ENCODE measurements at places on chromosomes 11 and 22.
A peak's percentile ranks its signal among the peaks of the same experiment; 100 is the strongest.

- peak; percentile 59 for DNase-seq
Measured at GRCh38 chr22:36156515-36157419, 3.8 kb downstream of the APOL3 start.

- DNase-seq, result no peak
Measured at GRCh38 chr11:113351480-113351879, 36.1 kb upstream of the ANKK1 start.

DNA sequence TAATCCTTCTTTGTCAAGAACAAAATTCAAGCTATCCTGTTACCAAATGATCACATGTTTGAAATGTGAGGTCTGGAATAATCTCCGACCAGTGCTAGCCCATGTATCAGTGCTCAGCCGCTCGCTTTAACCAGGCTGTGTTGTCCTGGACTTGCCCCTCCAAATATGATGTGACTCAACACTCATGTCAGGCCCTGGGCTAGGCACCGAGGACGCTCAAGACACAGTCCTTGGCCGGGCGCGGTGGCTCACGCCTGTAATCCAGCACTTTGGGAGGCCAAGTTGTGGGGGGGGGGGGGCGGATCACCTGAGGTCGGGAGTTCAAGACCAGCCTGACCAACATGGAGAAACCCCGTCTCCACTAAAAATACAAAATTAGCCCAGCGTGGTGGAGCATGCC lies 54.1 kb upstream of the WNT7B start:
- DNase-seq, result no peak

- no peak for DNase-seq
Measured at GRCh38 chr11:115158053-115158452, 346.2 kb downstream of the CADM1 start.

DNA sequence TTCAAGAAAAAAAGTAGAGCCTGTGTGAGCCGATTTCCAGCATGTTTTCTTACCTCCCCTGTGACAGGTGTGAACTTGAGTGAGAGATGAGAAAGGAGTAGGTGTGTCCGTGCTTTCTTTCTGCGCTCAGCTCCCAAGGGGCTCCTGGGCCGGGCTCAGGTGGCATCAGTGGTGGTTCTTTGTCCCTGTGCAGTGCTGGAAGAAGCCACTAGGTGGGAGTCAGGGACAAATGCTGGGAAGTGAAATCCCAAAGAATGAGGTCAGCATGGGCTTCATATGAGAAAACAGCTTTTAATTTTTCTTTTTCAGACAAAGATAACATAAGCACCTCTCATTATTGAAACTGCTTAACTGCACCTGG lies 57.8 kb downstream of the PPFIBP2 start:
- DNase-seq, result no peak

- peak; percentile 84 for DNase-seq
Measured at GRCh38 chr11:61083601-61084147, 18.6 kb upstream of the CD5 start.

- peak; percentile 6 for DNase-seq
Measured at GRCh38 chr22:17501679-17502285, 61.5 kb upstream of the SLC25A18 start.

- DNase-seq, result no peak
Measured at GRCh38 chr22:44030702-44031082, 6.6 kb downstream of the PARVB start.

DNA sequence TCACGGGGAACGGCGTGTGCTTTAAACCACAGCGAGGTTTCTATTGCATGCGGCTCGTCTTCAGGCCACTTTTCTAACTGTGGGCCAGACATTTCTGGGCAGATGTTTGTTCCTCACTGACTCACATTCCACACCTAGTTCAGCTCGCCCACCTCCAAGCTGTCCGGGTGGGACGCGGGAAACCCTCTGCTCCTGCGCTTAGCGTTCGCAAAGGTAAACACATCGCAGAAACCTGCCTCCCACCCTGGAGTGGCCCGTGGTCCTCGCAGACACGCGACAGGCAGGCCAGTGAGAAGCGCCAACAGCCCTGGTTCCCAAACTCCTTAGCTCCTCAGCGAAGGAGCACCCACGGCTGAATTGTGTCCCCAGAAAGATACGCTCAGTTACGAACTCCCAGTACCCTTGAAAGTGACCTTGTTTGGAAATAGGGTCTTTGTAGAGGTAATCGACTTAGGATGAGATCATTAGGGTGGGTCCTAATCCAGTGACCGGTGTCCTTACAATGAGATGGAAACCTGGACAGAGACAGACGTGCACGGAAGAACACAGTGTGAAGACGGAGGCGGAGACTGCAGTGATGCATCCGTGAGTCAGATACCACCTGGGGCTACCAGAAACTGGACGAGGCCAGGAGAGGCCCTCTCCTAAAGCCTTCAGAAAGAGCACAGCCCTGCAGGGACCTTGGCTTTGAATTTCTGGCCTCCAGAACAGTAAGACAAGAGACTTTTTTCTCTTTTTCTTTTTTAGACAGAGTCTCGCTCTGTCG lies 82.7 kb downstream of the CELSR1 start:
- DNase-seq, result no peak

- no peak for DNase-seq
Measured at GRCh38 chr22:40312050-40312449, 34.2 kb upstream of the ADSL start.

GRCh38 chr11:111586388-111586831 lies 15.8 kb upstream of the SIK2 start:
- peak; percentile 61 for DNase-seq

DNA sequence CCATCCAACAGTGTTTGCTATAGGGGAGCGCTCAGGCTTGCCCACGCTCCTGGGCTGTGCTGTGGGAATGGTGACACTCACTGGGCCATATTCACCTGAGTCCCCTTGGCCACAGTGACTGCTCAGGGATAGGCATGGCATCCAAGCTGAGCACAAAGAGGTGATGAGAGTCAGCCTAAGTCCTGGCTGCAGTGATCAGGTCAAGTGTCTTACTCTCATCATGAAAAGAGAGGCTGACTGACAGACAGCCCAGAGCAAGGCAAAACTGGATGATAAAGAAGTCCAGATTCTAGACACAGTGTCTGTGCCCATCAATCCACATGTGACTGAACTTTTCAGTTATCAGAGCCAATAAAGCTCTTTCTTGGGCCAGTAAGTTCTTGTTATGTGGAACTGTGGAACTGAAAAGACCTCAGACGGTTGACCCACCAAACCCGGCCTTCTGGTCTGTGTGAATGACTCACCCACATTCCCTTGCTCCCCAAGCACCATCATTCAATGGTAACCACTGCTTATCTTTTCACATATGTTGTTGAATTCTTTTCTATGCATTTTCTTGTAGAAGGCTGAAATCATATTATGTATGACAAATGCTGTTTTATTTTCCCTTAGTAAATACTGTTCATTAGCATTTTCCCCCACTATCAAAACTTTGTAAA lies 43.2 kb upstream of the YPEL1 start:
- no peak for DNase-seq

DNA sequence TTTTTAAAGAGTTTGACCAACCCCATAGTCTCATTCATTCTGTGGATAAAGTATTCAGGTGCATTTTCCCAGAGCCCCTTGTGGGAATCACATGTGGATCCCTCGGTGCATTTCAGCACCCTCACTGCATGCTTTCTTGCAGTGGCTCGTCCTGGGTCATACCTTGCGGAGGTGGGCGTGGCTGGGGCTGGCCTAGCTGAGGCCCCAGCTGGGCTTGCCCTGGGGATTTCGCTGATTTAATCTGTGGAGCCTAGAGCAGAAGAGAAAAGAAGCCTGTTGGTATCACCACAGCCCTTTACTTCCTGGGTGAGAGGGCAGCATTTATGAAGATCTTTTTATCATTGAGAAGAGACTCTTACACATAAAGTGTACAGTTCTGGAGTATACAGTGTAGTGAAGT lies 53.1 kb downstream of the FBXO7 start:
- DNase-seq, result no peak

GRCh38 chr11:120324932-120325810 lies at the start of gene TLCD5:
TLCD5 (plus strand) TSS chr11:120325299; CDS start chr11:120327442, 2,143 bp downstream.
- no peak for DNase-seq

DNA sequence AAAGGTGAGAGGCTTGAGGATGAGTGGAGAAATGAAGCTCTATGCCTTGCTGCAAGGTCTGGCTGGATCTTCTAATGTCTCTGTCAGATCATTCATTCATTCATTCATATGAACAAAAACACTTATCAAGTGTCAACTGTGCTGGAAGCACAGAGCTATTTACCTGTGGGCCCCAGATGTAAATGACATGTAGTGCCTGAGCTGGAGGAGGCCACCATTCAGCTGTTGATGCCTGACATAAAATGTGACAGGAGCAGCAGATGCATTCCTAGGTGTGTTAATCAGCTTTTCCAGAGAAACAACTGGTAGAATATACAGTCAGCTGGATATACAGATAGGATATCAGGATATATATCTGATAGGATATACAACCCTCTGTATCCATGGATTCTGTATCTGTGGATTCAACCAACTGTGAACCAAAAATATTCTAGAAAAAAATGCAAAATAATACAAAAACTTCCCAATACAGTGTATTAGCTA lies 44.5 kb downstream of the TSPAN18 start:
- DNase-seq, result no peak

- no peak for DNase-seq
Measured at GRCh38 chr22:49599691-49600455, 227.8 kb downstream of the BRD1 start.

- no peak for DNase-seq
Measured at GRCh38 chr11:57376095-57377090, 4.6 kb downstream of the PRG3 start.

DNA sequence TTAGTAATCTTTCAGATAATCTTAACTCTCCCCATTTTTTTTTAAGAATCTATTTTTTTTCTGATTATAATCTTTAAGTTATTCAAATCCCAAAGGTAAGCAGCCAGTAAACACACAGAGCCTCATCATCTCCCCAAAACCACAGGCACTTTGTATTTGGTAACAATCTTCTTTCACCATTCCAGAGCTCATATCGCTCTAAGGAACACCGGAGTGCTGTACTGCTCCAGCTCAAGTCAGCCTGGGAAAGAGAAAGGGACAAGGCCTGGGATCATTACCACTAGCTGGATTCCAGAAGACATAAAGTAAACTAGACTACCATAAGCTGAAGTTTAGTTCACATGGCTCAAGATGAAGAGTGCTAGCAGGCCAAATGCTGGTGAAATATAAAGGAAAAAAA lies 73.0 kb upstream of the APOA1 start:
- DNase-seq, result no peak

Data from stimulated activated naive CD4-positive, alpha-beta T cell (primary cell).